ENCODE measurements at places on chromosomes 16 and 17. TPM values are rescaled to one million over a fixed set of nuclear protein-coding genes. Genes with fewer than 3 reads are reported as not detected.

The ABI3 gene
- 0.15 TPM for total RNA-seq

The BAIAP3 gene
- 0.19 TPM for total RNA-seq

The CACNA1H gene
- 0.03 TPM for total RNA-seq

The TBC1D3K gene
- total RNA-seq = not detected

The CHD9NB gene
- 2.7 TPM for total RNA-seq

The IFT20 gene
- 71.3 TPM for total RNA-seq

DNA sequence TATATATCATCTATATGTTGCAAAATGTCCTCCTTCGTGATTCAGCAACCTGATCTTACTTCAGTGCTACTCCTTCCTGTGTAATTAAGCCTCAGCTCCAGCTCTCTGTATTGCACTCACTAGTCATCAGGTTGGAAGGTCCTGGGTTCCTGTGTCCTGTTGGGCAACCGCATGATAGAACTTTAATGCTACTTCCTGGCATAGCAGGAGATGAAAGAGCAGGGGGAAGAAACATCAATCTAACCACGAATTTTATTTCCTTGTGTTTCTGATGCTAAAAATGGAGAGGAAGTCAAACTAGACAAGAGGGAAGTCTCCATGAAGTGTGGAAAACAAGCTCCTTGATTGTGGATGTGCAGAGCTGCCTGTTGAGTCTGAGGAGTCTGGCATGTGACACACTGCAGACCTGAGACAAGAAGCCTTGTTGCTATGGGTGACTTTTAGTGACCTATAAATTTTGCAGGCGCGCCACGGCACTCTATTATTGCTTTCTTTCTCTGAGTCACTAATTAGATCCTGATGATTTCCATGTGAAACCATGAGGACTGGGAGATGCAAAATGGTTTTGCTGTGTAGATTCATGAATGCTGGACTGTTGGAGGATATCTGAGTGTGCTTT is 25.6 kb downstream of the IGSF6 start:
- peak; percentile 97 for DNase-seq

- DNase-seq = no peak
Observed at GRCh38 chr16:82773018-82773417, 146.2 kb downstream of the CDH13 start.

- DNase-seq = peak; percentile 84
Observed at GRCh38 chr16:84829168-84829965, 9.6 kb downstream of the CRISPLD2 start.

DNA sequence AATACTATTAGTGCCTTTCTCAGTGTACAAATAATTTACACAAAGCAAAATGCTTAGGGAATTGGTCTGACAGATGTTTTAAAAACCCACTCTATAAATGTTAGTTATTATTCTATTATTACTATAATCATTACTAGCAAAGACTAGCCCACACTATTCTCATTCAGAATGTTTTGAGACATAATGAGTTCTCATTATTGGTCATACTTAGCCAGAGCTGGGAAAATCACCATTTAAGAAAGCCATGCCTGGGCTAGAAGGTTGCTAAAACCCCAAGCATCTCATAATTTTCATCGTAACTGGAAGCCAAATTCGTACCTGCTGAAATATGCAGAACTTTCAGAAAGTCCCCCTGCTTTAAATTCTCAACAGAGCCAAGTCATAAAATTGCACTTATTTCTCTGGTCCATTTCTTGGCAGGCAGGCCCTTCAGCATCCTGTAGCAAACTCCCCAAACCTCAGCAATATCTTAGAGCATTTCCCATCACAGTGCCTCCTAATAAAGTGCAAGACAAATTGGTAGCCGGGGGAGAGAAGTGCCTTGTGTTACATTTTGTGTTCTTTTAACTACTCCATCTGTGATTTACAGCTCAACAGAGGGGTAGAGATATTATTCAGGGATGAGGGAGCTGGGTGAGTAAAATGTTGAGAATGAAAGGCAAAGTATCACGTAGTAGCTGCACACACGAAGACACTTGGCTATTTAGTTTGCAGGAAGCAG is 79.8 kb upstream of the ADAMTS18 start:
- no peak for DNase-seq

DNA sequence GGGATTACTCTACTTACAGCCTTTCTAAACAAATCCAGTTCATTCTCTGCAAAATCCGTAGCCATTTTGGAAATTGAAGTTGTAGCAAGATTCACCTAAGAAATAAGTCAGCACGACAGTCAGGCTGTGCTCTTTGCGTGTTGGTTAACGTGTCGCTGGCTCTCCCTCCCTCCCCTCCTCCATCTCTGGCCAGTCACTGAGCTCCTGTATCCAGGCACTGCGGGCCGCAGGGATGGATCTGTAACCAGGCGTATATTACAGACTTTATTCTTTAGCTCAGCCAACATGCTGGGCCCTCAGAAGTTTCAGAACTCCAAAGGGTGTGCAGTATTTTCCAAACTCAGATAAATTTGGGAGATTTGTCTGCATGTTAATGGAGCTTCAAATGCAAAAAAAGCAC is 30.8 kb downstream of the KDM8 start:
- DNase-seq = no peak

DNA sequence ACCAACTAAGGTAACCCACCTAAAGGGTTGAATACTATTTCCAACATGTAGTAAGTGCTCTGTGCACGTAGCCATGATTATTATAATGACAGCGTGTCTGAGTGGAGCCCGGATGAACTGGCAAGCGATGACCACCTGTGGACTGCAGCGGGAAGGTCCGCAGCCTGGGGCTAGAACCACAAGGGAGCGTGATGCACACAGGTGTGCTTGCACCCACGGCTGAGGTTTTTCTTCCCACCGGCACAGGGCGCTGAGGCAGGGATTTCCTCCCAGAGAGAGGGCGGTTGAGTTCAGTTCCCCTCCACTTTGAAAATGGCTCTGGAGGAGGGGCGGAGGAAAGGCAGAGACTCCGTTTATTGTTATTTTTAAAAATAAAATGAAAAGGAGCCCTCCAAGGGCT is 221.7 kb upstream of the HSBP1 start:
- no peak for DNase-seq

- DNase-seq = no peak
Observed at GRCh38 chr17:75006653-75007052, 5.8 kb upstream of the MRPL58 start.

DNA sequence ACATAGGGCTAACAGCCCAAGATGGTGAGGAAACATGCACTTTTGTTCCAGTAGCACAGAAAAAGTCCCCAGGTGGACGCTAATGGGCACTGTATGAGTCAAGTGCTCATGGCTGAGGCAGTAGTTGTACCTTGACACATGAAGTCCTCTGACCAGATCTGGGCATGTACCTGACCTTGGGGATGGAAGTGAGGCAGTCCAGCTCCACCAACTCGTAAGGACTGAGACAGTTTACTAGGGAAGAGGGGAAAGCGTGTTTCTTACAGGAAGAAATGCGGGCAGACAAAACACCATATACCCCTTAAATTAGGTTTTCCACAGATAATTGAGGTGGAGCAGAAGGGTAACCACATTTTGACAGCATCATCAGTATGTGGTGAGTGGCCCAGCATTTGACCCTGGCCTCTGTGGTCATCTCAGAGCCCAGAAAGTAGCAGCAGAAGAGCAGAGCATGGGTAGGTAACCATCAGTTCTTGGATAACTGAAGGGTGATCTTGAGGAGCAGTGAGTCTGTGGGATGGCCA is 32.4 kb upstream of the METTL9 start:
- no peak for DNase-seq

GRCh38 chr17:6110592-6110991 is 40.4 kb downstream of the WSCD1 start:
- DNase-seq = no peak

DNA sequence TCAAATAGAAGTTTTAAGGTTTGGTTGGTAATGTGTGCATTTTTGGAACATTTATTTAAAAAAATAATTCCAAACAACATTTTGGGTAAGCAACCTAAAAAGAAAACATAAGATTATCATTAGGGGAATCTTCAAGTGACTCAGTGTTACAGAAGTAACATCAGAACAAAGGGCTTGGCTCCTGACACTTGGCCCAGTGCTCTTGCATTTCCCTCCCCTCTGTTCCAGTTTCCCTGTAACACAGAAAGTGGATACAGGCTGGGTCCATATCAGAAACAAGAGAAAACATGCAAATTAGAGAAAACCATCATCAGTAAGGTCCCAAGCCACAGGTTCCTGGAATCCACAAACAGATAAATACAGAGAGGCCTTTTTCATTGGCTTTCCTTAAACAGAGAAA is 40.1 kb downstream of the SKAP1 start:
- no peak for DNase-seq

DNA sequence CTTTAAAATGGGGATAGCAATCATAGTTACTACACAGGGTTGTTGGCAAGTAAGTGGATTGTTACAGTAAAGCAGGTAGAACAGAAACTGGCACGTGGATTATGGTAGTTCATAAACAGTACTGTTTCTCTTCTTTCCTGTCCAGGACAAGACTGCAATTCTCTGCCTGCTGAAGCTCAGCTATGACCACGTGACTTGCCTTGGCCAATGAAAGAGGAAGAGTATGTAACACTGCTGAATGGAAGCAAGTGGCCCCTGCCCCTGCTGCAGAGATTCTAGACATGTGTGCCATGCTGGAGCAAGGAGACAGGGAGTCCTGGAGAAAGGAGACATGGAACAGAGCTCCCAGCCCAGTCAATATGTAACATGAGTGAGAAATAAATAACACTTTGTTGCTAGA is 66.6 kb upstream of the TOX3 start:
- DNase-seq = no peak

- DNase-seq = no peak
Observed at GRCh38 chr17:9239793-9240658, 218.7 kb downstream of the NTN1 start.

DNA sequence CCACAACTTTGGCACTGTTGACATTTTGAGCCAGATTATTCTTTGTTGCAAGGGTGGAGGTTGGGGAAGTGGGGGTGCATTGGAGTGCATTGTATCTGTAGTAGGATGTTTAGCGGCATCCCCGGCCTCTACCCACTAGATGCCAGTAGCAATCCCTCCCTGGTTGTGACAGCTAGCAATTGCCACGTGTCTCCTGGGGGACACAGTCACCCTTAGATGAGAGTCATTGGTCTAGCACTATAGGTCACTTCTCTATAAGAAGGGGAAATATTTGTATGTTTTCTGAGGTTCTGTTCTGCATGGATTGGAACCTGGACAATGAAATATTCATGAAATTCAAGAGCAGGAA is 32.4 kb downstream of the MSI2 start:
- DNase-seq = no peak

DNA sequence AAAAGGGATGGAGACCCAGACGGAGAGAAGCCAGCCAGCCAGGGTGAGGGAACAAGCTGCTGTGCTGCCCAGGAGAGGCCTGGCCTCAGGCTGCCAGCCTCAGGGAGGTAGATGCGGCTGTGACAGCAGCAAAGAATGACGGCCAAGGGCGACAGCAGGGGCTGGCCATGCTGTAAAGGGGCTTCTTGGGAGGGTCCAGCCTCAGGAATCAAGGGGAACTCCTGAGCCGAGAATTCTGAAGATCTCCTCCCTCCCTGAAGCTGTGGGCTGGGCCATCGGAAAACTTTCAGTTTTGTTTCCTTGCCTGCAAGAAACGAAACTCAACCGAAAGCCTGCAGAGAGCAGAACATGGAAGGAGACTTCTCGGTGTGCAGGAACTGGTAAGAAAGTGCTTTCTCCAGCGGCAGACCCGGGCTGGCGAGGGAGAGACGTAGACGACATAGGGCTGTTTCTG is at the start of gene XAF1:
XAF1 (plus strand) TSS at position 316 of the 454 bp plus-strand sequence; CDS start at position 349, 33 bp downstream.
- peak; percentile 25 for DNase-seq

- DNase-seq = no peak
Observed at GRCh38 chr17:73343168-73343634, 31.4 kb upstream of the CDC42EP4 start.
